NCI-H1694 (cell line): ENCODE measurements at places on chromosomes 5 and 9.

DNA sequence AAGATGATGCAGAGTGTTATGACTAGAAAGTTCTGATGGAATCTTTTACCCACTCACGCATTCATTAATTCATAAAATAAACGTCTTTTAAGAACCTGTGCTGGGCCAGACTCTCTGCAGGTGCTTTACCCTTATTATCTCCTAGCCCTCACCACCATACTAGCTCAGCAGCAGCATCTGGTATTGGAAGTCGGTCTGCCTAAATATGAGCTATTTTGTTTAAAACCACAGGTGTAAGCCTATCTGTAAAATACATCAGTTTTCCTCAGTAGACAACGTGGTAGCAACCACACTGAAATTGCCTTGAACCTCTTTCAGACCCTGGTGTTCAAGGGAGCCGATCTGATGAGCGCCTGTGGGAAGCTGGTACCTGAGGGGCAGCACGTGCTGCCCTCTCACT, 69.4 kb downstream of the PPIC start:
- no peak for DNase-seq

DNA sequence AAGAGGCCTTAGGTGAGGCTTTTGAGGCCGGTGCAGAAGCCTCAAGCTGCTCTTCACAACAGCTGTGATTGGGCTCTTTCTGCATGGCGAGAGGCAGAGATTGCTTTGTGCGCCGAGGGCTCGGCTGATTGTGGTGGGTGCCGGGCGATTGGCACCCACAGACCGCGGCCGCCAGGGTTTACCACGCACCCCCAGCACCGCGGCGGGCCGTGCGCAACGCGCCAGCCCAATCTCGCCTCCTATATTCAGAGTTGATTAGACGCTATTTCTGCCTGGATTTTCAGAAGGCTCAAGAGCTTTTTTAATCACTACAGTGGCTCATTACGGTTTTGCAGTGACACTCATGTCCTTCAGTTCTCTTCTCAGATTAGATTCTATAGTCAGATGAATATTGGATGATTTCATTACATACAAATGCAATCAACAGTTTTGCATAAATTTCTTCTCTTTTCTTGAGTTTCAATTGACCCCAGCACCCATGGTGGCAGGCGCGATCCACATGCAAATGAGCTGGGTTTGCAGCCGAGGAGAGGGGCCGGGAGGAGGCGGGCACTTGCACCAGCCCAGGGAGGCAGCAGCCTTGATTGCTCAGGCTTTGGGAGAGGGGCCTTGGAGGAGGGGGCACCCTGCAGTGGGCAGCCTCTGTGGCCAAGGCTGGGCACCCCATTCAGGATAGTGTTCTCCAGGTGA, 33.8 kb upstream of the PTGS1 start:
- DNase-seq = no peak

- no peak for DNase-seq
These were observed 24.6 kb downstream of the UBE2QL1 start for GRCh38 chr5:6473284-6473683.

- peak; percentile 50 for DNase-seq
These were observed 2.5 kb upstream of the YTHDC2 start for GRCh38 chr5:113510836-113511451.

DNA sequence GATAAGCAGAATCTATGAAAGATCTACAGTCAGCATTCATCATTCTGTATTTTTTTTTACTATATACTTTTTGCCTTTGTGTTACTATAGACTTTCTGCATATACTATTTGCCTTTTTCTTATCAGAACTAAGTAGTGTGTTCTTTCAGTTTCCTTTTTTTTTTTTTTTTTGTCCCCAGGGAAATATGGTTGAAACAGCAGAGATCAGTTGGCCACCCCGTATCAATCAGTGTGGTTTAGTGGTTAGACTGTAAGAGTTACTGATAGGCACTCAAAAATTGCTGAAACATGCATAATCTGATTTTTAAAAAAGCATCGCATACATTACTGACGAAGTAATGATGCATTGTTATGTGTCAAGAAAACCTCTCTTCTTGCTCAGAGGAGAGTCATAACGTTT, 990.8 kb upstream of the EDIL3 start:
- no peak for DNase-seq

DNA sequence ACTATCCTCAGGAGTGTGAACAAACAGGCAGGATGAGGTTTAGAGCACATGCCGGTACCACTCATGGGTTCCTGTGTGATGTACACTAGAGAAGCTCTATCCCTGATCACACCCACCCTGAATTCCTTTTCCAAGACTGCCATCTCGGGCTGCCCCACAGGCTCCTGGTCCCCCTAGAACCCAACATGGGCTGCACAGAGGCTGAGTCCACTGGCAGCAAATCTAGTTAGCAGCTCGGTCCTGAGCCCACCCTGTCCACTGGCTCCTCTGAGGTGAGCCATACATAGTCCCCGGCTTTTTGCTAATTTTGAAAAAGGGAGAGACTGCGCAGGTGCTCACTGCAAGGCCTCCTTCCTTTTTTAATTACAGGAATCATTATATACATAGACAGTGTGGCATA, 227.0 kb downstream of the FSTL4 start:
- no peak for DNase-seq

- DNase-seq = no peak
These were observed 26.7 kb upstream of the FSD1L start for GRCh38 chr9:105421154-105421553.

- no peak for DNase-seq
These were observed 127.3 kb upstream of the TUT7 start for GRCh38 chr9:86481466-86481865.

DNA sequence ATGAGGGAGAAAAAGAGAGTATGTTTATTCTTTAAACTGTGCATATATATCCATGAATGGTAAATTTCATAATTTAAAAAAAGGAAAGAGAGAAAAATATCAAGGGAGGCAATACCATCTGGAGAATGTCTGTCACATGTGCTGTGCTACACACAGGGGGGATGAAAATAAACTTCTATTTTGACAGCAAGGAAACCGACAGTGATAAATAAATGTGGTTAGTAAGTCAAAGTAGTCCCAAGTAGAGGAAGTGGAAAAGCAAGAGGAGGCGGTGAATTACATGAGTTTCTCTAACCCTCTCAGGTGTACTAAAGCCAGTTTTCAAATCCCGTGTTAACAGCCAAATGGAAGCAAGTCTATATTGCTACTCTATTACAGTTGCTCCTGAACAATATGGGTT, 83.3 kb downstream of the ICE1 start:
- DNase-seq = no peak

DNA sequence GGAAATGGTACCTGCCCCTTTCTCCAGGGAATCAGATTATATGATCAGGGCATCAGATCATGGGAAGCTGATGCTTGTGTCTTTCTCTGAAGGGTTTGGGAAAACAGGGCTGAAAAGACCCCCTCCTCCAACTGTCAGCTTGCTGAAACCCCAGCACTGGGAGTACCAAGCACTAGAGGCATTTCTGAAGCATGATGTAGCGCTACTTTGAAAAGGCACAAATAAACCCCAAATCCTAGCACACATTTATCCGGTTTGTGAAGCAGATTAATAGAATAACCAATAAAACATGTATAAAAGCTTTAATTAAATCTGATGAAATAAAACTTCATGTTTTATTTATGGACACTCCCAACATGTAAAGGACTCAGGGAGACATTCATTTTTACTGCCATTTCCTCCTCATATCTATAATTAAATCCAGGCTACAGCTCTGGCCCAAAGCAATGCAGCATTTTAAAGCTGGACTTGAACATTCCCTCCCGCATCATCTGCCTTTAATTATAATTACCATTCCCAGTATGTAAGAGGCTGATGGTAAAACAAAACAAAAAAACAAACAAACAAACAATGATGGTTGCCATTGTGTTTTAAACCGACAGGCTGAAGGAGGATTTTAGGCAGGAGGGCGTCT, 298.2 kb upstream of the RFX3 start:
- DNase-seq = no peak

GRCh38 chr5:176320577-176320976, 41.0 kb downstream of the KIAA1191 start:
- no peak for DNase-seq

- DNase-seq = no peak
These were observed 77.2 kb upstream of the CD180 start for GRCh38 chr5:67273689-67274356.

- DNase-seq = no peak
These were observed 20.0 kb downstream of the ERAP2 start for GRCh38 chr5:96896276-96896675.

GRCh38 chr5:133503511-133503910, 108.8 kb downstream of the FSTL4 start:
- no peak for DNase-seq

- peak; percentile 4 for DNase-seq
These were observed 143.6 kb downstream of the BNC2 start for GRCh38 chr9:16726718-16727451.
